ENCODE measurements at places on chromosomes 1 and 21.
A peak's percentile ranks its signal among the peaks of the same experiment; 100 is the strongest.

DNA sequence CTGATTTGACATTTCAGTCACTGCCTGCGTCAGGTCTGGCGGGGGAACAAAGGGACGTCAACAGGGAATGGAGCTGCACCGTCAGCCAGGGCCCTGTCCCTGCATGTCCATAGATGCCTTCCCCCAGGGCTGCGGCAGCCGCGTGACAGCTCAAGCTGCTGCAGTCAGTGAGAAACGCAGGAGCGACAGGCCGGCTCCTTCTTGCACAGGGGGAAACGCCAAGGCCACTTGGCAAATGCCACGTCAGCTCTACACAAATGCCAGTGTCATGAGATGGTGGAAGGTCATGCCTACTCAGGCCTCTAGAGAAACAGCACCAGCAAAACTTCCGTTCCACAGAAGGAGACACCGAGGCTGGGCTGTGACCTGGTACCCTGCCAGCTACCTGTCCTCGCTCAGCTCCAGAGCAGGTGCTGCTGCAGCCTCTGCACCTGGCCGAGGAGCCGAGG is 37.7 kb downstream of the SYF2 start:
- no peak for DNase-seq

DNA sequence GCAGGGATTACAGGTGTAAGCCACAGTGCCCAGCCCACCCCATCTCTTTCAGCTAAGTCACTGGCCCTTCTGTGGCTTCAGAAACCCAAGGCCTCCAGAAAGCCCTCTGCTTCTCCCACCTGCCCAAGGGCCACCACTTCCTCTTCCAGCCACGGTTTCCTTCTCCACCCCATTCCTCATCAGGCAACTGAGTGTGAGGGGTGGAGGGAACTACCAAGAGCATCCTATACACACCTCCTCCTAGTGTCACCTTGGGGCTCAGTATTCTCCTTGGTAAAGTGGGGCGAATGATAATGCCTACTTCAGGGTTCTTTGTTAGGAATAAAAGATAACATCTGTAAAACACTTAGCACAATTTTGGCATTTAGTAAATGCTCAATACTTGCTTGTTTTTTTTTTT is 30.0 kb downstream of the KNCN start:
- no peak for DNase-seq

- no peak for DNase-seq
These were observed 27.4 kb downstream of the ELF3 start for GRCh38 chr1:202037706-202038296.

DNA sequence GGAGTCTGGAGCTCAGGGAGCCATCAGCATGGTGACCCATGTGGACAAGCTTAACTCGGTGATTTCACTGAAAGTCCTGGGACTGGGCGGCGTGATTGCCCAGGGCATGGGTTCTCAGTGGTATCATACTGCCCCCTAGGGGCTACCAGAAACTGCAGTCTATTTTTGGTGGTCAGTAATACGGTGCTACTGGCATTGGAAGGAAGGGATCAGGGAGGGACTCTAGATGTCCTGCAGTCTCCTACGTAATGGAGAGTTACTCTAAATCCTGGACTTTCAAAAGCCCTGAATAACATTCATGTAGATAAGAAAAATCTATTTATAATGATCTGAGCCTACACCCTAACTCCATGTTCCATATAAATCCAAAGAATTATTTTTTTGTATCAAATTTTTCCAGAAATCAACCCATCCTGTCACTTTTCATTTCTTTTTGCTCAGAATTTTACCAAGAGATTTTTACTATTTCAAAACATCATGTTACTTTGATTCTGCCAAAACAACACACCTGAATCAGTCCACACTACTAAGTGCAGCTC is 37.3 kb downstream of the PABPC4 start:
- no peak for DNase-seq

DNA sequence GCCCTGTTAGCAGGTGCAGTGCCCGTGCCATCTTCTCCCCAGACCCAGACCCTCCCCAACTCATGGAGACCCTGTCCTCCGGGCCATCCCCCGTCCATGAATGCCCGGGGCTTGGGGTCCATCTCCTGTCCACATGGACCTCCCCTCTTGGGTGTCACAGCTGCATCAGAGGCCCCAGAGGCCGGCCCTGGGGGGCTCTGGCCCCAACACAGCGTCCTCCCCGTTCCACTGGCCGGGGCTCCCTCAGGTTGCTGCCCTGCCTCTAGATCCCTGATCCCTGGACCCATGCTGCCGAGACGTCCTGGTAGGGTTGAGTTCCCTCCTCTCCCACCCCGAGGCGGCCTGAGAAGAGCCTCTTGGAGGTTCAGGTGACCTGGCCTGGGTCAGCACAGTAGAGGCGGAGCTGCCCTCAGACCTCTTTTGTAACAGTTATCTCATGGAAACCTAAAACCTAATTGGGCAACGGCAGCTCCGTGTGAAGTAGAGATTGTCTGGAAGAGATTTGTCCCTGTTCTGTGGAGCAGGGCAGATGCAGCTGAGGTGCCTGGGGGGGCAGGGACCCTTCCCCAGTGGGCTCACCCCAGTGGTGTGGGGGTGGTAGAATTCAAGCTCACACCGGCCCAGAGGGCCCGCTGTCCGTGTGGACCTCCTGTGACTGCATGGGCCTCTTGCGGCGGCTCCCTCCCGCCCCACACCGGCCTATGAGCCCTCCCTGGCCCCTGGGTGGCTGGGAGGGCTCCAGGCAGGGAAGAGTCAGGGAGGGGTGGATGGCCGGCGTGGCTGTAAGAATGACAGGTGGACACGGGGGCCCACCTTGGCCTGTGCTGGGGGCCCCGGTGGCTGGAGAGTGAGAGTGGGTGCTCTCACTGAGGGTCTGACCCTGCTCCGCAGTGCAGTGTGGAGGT is 56.1 kb downstream of the SKI start:
- no peak for DNase-seq

- no peak for DNase-seq
These were observed 6.4 kb downstream of the XCL1 start for GRCh38 chr1:168582688-168583336.

DNA sequence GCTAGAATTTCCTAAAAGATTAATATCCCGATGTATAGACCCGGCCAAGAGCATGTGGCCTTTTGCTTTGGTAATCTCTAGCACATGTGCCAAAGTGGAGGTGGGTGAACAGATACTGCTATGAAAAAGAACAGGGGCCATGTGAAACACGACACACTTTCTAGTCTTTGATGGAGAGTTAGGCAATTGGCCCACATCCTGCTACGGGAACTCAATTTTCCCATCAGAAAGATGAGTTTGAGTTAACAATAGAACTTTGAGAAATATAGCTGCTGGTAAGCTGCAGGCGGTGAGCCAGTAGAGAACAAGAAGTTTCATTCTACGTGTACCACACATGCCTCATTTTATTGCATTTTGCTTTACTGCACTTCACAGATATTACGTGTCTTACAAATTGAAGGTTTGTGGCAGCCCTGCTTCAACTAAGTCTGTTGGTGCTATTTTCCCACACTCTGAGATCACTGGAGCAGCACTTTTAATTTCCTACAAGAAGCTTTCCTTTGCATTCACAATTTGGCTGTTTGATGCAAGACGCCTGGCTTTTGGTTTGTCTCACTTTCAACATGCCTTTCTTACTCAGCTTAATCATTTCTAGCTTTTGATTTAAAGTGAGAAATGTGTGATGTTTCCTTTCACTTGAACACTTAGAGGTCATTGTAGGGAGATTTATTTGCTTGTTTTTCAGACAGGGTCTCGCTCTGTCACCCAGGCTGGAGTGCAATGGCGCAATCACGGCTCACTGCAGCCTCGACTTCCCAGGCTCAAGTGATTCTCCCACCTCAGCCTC is 46.3 kb downstream of the HTR6 start:
- DNase-seq, result no peak

GRCh38 chr1:237386362-237387143 is 344.6 kb downstream of the RYR2 start:
- no peak for DNase-seq

DNA sequence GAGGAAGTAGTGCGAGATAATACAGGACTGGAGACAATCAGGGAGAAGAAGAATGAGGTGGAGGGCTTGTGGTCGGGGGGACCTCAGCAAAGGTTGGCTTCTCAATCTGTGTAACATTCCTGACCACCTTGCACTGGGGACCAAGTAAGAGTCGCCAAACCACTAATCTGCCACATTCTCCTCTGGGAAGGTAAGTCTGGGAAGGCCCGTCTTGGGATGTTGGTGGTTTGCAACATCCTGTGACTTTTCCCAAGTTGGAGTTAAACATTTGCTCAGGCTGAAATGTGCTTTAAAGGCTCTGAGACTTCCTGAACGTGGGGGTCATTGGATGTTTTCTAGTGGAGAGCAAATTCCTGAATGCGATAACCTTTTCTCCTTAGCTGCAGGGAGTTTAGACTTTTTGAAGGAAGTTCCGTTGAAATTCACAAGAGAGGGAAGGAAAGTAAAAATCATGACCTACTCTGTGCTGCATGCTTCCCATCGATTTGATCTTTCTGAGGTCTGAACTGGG is 325.9 kb downstream of the RPS6KC1 start:
- DNase-seq, result no peak

- no peak for DNase-seq
These were observed 548 bp upstream of the MFSD2A start for GRCh38 chr1:39954324-39954869.

- no peak for DNase-seq
These were observed 835 bp upstream of the TSPAN2 start for GRCh38 chr1:115090186-115090490.

DNA sequence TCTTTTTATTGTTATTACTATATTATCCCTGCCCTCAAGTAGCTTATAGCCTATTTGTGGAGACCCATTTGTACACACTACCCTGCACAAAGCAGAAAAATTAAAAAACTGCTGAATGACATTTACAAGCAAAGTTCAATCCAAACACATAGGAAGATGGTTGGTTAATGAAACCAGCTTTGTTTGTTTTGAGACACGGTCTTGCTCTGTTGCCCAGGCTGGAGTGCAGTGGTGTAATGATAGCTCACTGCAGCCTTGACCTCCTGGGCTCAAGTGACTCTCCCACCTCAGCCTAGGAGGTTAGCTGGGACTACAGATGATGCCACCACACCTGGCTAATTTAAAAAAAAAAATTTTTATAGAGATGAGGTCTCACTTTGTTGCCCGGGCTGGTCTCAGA is 31.6 kb downstream of the TGFB2 start:
- DNase-seq, result no peak

DNA sequence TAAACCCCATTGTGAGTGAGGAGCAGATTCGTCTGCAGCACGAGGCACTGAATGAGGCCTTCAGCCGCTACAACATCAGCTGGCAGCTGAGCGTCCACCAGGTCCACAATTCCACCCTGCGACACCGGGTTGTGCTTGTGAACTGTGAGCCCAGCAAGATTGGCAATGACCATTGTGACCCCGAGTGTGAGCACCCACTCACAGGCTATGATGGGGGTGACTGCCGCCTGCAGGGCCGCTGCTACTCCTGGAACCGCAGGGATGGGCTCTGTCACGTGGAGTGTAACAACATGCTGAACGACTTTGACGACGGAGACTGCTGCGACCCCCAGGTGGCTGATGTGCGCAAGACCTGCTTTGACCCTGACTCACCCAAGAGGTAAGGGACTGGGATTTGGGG is 132.2 kb downstream of the PAPPA2 start:
- DNase-seq, result no peak

DNA sequence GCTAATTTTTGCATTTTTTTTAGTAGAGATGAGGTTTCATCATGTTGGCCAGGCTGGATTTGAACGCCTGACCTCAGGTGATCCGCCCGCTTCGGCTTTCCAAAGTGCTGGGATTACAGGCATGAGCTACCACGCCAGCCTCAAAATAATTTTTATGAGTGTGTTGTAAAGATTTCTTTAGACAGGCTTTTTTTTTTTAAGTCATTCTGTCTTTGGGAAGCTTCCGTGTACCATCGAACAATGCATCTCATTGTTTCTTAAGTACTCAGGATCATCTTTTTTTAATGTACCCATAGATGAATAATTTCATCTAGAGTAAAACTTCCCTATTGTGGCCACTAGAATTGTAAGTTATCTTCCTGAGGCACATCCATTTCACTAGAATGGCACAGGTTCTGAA is 19.6 kb upstream of the SDC3 start:
- DNase-seq, result no peak

DNA sequence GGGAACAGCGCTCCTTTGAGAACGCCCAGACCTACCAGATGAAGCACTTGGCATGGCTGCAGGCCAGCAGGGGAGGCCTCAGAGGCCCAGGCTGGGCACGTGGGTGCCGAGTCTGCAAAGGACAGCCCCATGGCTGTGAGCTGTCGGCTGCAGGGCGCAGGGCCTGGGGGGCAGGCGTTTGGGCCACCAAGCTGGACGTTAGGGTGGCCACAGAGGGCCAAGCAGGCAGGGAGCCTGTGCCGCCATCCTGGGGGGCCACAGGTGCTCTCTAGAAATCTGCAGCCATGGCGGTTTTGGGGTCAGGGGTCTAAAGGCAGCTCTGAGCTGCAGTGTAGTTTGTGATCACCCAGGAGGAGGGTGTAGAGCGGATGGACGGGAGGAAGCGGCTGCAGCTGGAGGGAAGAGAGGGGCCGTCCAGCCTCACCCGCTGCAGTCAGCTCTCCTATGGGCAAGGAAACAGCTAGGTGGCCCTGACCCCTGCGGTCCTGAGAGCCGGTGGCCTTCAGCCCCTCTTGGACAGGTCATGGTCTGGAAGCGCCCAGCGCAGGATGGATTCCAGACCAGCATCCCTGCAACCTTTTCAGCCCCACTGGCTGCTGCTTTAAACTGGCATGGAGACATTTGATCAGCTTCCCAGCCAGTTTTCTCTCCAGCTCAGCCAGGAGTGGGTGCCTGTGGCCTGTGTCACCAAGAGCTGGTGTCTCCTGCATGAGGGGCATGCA is 11.0 kb downstream of the IBA57 start:
- DNase-seq, result no peak

DNA sequence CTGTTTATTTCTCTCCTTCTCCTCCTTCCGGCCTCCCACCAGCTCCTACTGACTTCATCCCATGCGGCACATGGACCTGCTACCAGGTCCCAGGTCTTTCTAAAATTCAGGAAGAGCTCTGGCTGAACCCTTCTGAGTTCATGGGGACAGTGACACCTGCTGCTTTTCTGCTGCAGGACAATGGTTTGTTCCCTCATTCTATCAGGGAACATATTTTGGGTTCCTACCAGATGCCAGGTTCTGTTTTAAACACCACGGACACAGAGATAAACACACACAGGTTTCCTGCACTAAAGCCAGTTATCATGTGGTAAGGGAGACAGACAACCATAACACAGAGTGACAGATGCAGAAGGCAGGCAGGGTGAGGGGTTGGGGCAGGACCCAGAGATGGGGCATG is 114.0 kb upstream of the RAB4A start:
- DNase-seq, result no peak

DNA sequence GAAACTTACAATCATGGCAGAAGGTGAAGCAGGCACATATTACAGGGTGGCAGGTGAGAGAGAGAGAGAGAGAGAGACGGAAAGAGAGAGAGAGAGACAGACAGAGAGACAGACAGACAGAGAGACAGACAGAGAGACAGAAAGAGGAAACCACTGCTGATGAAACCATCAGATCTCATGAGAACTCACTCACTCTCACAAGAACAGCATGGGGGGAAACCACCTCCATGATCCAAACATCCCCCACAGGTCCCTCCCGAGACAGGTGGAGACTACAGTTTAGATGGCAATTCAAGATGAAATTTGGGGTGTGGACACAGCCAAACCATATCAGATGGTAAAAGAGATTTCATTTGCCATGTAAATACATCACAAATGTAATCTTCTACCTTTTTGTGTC is 708.1 kb downstream of the MRPL39 start:
- DNase-seq, result no peak

- peak; percentile 71 for DNase-seq
These were observed 1.1 kb upstream of the THEM5 start for GRCh38 chr1:151854658-151855057.
